ENCODE measurements at places on chromosomes 5 and 9.

- no peak for DNase-seq
Observed at GRCh38 chr9:114224247-114224610, 68.9 kb downstream of the COL27A1 start.

DNA sequence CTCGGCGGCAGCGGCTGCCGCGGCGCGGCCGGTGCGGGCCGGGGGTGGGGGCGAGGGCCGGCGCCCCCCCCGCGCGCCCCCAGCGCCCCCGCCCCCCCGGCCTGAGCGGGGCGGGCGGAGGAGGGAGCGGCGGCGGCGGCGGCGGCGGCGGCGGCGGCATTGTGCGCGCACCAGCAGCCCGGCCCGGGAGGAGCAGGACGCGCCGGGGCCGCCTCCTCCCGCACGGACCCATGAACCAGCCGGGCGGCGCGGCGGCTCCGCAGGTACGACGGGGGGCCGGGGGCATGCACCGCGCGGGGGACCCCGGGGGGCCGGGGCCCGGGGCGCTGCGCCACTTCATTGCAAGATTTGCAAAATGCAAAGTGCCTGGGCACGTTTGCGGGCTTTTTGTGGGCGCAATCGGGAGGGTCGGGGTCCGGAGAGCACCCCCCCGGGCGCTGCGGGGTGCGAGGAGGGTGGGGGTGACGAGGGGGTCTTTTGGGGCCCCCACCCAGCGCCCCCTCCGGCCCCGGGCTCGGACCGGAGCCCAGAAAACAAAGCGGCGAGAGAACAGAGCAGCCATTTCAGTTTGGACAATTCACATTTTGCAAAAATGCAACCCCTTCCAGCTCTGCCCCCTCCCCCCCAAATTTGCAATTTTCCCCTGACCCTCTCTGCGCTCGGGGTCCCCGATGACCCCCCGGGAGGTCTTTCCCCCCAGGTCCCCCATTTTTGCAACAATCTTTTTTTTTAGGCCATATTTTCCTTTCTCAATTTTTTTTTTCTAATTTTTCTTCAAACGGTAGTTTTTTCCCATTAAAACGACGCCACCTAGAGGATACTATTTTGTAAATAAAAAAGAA lies at the start of gene ZNF618:
TSS of gene ZNF618 (plus strand) at position 159 of the 842 bp plus-strand sequence. CDS start at position 231, 72 bp downstream.
- DNase-seq, result no peak

DNA sequence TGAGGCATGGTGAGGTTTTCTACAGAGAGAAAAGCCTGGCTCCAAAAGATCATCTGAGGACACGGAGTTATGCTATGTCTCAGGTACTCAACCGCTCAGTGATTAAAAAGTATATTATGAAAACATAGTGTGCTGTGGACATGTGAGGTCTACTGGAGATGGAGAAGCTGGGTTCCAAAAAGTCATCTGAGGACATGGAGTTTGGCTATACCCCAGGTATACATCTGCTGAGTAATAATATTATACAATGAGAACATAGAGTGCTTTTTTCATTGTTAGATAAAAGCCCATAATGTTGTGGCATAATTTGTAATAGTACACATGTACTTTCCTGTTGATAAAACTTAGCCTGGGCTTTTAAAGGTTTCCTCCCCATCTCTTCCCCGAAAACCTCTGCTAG lies 70.7 kb upstream of the SHISAL2B start:
- no peak for DNase-seq

DNA sequence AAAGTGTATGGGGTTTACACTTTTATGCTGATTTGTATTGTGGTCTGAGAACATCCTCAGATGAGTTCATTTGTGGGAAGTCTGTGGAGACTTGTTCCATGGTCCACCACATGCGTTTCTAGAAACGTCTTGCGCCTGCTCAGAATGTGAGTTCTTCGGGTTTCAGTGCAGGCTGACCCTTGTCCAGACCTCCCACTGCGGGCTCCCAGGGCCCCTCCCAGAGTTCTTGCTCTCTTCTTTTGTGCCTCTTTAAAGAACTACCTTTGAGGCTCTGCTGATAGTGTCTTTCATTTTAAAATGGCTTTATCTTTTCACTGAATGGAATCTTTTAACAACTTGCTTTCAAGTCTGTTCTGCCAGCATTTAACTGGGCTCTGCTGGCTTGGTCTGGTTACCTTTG lies 17.6 kb downstream of the NDUFS6 start:
- no peak for DNase-seq

- DNase-seq, result no peak
Observed at GRCh38 chr9:14932231-14932630, 22.0 kb upstream of the FREM1 start.

GRCh38 chr5:32753051-32753450 lies 41.9 kb downstream of the NPR3 start:
- no peak for DNase-seq

DNA sequence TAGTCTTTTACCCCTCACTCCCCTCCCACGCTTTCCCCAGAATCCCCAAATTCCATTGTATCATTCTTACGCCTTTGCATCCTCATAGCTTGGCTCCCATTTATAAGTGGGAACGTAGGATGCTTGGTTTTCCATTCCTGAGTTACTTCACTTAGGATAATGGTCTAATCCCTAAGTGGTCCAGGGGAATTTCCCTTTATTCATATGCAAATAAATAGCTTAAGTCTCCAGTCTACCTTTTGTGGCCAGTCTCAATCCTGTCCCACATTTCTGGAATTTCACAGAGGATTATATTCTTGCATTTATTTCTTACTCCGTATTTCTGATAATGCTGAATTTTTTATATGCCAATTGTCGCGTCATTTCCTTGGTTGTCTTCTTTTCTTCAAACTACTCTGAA lies 245.6 kb upstream of the DAB2 start:
- DNase-seq, result no peak

DNA sequence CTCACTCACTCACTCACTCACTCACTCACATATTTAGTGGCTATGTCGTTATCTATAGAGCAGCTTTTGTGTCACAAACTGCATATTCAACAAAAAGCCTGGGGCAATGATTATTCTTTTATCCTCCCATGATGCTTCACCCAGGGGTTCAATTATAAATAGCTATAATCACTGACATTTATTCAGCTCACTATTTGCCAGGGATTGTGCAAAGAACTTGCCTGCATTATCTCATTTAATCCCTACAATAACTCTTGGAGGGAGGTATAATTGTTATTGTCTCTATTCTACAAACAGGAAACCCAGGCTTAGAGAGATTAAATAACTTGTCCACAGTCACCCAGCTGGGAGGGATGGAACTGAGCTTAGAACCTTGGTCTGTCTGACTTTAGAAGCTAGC lies 298.0 kb upstream of the MSX2 start:
- no peak for DNase-seq

GRCh38 chr9:78644359-78644758 lies 347.4 kb downstream of the PSAT1 start:
- DNase-seq, result no peak

GRCh38 chr9:37923118-37923795 lies 19.3 kb upstream of the SLC25A51 start:
- no peak for DNase-seq

DNA sequence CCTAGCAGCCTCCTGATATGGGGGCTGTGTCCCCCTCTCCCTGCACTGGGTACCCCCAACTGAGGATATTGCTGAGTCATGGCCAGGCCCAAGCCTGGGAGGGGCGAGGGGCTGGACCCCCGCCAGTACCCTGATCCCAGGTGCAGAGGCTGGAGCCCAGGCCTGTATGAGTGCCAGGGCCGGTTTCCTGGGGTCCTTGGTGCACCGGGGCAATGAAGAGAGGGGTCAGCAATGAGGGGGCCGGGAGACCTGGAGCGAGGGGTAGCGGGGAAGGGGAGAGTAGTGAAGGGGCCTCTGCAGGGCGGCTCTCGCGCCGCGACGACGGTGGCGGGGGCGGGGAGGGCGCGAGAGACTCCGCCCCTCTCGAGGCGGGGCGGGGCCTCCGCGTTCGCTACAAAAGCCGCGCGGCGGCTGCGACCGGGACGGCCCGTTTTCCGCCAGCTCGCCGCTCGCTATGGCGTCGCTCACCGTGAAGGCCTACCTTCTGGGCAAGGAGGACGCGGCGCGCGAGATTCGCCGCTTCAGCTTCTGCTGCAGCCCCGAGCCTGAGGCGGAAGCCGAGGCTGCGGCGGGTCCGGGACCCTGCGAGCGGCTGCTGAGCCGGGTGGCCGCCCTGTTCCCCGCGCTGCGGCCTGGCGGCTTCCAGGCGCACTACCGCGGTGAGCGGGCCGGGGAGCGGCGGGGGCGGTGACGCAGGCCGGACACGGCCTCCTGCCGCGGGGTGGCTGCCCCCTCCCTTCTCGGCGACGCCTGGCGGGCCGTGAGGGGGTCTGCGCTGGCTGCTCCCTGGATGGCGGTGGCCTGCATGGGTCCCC lies at the start of gene SQSTM1:
TSS of gene SQSTM1 (plus strand) at position 423 of the 815 bp plus-strand sequence. CDS start at position 455, 32 bp downstream.
- peak; percentile 89 for DNase-seq

GRCh38 chr5:58410441-58410840 lies 49.4 kb downstream of the PLK2 start:
- DNase-seq, result peak; percentile 26

- DNase-seq, result no peak
Observed at GRCh38 chr9:6973762-6974161, 216.0 kb downstream of the KDM4C start.

DNA sequence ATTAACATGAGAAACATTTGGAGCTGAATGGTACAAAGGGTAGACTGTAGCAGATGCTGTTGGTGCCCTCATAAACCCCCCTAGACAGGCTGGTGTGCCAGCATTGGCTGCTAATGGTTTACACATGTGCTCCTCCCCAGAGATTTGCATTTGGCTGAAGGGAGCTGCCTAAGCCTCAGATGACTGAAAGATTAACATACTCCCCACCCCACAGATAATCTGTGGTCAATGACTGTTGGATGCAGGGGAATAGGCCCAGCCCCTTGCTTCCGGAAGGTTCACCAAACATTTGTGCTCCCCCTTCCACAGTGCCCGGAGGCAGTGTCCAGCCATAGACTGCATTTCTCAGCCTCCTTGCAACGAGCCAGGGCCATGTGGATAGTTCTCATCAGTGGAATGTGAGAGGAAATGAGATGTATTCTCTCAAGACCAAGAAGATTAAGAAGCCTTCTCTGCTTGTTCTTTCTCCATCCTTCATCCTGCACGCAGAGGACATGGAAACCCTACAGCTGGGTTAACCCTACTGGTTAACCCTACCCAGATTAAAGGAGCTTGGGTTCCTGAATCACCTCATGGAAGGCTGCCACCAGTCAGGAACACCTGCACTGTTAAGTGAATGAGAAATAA lies 79.6 kb downstream of the PHAX start:
- DNase-seq, result no peak

- peak; percentile 93 for DNase-seq
Observed at GRCh38 chr9:121650217-121651007, 1.0 kb upstream of the DAB2IP start.

DNA sequence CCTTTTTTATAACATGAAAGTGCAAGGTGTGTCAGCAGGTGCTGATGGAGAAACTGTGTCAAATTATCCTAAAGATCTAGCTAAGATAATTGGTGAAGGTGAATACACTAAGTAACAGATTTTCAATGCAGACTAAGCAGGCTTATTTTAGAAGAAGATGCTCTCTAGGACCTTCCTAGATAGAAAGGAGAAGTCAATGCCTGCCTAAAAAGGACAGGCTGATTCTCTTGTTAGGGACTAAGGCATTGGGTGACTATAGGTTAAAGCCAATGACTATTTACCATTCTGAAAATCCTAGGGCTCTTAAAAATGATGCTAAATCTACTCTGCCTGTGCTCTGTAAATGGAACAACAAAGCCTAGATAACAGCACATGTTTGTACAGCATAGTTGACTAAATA lies 1682.4 kb downstream of the MAT2B start:
- DNase-seq, result no peak

- DNase-seq, result no peak
Observed at GRCh38 chr9:130370226-130370625, 74.5 kb upstream of the ASS1 start.

- no peak for DNase-seq
Observed at GRCh38 chr5:73093943-73094342, 26.4 kb upstream of the TMEM171 start.

GRCh38 chr9:124623966-124624734 lies 117.0 kb upstream of the NR5A1 start:
- no peak for DNase-seq

GRCh38 chr5:139787568-139788293 lies 7.9 kb upstream of the PSD2 start:
- DNase-seq, result peak; percentile 85

DNA sequence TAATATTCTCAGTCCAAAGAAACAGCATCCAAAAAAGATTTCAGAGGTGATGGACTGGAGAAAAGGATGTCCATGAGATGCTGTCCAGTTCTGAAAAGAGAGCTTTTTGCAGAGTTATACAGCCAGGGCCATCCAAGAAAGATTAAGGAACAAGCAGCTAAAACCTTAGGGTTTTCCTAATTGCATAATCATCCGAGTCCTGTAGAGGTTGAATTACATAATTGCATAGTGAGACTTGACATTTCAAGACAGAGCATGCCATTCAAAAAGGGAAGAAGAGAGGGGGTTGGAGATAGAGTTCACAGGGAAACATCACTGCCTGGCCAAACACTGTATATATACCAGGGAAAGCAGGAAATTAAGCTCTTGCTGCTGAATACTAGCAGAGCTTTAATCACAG lies 1729.2 kb upstream of the WWC1 start:
- no peak for DNase-seq

GRCh38 chr9:134213508-134213850 lies 49.1 kb upstream of the RNU6ATAC start:
- DNase-seq, result no peak

GRCh38 chr5:61675015-61675692 lies 343.1 kb downstream of the ZSWIM6 start:
- no peak for DNase-seq

- no peak for DNase-seq
Observed at GRCh38 chr9:36123515-36123914, 13.0 kb upstream of the GLIPR2 start.

- DNase-seq, result no peak
Observed at GRCh38 chr9:80954521-80954920, 734.8 kb downstream of the TLE1 start.

GRCh38 chr5:76546497-76547102 lies 76.6 kb downstream of the F2RL2 start:
- no peak for DNase-seq

DNA sequence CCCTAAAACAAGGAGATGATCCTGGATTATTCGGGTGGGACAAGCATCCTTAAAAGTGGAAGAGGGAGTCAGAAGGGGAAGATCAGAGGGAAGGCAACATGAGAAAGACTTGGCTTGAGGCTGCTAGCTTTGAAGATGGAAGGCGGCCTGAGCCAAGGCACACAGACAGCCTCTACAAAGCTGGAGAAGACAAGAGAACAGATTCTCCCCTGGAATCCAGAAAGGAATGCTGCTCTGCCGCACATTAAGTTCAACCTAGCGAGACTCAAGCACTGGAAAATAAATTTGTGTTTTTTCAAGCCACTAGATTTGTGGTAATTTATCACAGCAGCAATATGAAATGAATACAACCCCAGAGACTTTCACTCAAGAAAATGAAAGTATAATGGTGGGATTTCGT lies 17.9 kb downstream of the SLC36A3 start:
- no peak for DNase-seq

- DNase-seq, result no peak
Observed at GRCh38 chr5:141412854-141413539, at the start of gene PCDHGA10. Gene PCDHGA10 (plus strand): TSS chr5:141412987. CDS start chr5:141413176, 189 bp downstream.

DNA sequence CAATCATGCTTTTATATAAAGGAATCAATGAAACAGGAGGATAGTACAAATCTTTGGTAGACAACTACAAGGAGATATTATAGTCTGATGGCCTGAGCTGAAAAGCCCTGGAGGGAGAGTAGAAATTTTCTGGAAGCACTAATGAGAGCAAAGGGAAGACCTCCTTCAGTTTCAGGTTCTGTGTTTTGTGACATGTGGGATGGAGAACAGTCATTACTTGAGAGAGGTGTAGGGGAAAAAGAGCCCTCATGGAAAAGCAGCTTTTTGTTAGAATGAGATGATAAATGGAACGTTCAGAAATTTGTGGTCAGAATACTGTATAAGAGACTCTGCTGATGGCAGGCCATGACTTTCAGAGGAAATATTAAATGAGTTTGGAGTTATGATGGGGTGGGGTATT lies 360.6 kb upstream of the MEF2C start:
- no peak for DNase-seq

Measured in muscle of arm (tissue), 14 donors.